Fibroblast of gingiva (primary cell): ENCODE measurements at places on chromosomes 1 and 21.
A peak's percentile ranks its signal among the peaks of the same experiment; 100 is the strongest.

DNA sequence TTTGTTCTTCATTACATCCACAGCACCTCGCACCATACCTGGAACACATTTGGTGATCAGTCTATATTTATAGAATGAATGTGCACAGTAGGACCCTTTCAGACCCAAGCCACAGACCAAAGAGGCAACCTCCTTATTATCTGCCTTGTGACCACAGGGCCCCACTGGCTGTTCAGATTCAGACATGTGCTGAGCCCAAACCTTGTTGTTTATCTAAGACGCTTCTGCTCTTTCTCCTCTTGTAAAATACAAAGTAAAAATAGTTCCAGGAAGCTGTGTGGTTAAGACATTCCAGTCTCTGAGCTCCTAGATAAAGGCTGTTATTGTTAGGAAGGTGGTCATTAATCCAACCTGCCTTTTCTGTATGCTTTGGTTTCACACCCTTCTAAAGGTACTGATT is 3.6 kb upstream of the SCMH1 start:
- no peak for DNase-seq

GRCh38 chr1:191709215-191709614 is 449.0 kb upstream of the RGS18 start:
- DNase-seq, result no peak

GRCh38 chr21:16437586-16437985 is 707.8 kb downstream of the USP25 start:
- DNase-seq, result no peak

DNA sequence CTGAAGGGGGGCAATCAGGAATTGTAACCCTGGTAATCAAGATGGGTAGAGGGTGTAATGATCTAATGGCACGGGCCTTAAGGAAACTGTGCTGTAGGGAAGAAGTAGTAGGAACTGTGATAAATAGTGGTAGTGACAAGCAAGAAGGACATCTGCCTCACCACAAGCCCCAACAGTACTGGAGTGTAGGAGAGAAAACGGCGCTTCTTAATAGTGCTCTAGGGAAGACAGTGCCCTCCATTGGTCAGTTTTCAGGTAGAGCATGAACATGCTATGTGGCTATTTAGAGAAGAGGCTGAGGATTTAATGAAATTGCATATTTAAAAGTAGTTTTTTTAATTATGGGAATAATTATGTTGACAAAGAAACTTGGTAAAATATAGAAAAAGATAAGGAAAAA is 32.2 kb downstream of the SLC30A7 start:
- no peak for DNase-seq

DNA sequence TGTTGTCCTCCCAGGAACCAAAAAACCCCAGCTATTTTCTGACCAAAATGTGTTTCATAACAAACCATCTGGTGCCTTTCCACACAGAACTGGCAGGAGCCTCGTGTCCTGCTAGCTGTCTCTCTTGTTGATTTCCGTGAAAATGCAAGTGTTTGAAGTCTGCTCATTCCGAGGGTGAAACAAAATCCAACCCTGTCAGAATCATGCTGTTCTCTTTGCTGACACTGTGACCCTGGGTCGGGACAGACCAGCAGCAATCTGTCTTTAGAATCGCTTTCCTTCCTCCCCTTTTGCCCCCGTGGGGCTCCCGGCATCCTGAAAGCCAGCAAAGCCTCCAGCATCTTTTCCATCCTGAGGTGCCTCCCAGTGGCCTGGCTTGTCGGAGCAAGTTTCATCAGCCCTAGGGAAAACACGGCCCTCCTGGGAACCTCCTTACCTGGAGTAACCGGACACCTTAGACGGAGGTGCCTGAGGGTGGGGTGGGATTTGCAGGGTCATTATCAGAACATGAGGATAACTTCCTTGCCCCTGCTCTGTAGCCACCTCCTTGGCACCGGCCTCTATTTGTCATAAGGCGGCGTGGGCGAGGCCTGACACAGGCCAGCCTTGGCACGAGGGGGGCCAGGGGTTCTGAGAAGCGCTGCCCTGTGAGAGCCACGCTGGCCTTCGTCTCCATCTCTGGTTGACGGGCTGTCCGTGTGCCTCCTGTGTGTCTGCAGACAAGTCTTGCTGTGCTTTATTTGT is 24.9 kb downstream of the LDLRAP1 start:
- peak; percentile 84 for DNase-seq

GRCh38 chr1:204480515-204480914 is 14.1 kb downstream of the PIK3C2B start:
- no peak for DNase-seq

DNA sequence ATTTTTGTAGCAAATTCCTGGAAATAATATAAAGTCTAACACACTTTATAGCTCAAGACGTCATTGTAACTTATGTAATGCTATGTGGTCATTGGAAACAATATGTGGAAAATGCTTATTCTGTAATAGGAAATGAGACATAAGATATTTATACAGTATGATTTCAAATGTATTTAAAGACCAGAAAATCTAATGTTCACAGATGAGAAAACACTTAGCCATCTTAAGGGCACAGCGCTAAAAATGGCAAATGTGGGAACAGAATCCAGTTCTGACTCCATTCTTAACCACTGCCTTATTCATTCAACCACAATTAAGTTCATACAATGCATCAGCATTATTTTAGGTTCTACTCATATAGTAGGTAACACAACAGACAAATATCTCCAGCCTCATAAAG is 12.5 kb downstream of the CSDE1 start:
- no peak for DNase-seq

DNA sequence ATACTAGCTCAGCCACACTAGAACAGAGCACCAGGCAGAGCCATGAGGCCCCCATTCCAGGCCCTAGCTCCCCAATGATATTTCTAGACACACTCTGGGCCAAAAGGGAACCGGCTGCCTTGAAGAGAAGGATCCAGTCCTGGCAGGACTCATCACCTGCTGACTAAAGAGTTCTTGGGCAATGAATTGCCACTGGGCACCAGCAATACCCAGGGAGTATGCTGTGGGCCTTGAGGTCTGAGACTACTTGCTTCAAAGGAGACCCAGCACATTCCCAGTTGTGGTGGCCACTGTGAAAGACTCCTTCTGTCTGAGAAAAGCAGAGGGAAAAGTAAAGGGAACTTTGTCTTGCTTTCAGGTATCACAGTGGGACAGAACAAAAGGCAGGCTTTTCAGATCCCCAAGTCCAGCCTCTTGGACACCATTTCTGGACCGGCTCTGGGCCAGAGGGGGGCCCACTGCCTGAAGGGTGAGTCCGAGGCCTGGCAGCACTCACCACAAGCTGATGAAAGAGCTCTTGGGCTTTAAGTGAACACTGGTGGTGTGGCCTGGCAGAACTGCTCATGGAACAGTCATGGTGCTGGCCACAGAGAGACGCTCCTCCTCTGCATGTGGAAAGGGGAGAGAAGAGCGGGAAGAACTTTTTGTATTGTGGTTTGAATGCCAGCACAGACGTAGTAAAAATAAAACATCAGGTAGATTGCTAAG is 72.5 kb downstream of the CDC42BPA start:
- peak; percentile 63 for DNase-seq

GRCh38 chr1:225658041-225658440 is 5.1 kb upstream of the ENAH start:
- DNase-seq, result no peak

- no peak for DNase-seq
Observed at GRCh38 chr1:8193840-8194406, 124.0 kb upstream of the SLC45A1 start.

- peak; percentile 8 for DNase-seq
Observed at GRCh38 chr1:183571678-183572268, 18.5 kb downstream of the NCF2 start.

DNA sequence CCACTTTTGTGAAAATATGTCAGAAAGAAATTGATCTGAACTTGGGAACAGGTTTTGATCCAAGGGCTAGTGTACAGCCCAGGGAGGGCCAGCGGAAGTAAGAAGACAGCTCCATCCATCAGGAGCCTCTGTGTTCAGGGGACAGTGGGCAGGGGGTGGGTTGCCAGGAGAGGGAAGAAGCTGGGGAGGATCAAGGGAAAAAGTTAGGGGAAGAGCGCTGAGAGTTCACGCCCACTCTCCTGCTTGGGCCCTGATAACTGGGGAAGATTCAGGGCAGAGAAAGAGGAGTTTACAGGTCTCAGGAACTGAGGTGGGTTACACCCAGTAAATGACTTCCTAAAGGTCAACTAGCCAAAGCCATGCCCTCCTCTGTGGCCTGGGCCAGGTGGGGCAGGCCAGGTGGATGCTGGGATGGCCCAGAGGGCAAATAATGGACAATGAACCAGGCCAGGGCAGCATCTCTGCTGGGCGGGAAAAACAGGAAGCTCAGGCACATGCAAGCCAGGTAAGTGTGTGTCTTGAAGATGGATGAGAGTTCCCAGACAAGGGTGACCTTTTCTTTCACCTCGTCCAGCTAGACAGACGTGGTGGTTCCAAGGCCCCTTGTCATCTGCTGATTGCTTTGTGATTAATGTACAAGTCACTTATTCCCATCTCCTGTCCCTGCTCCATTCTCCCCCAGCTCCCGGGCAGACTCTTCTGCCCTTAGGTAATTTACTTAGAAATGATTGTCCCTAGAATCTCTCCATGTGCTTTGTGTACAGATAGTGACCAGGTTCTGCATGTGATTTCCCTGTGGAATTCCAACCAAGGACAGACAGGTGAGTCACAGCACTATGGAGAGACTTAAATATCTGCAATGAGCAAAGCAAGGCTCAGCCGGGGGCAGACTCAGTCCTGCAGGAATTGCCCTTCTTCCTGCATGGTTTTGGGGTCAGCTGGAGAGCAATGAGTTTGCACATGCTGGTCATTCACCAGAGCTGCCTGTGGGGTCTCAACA is 57.0 kb downstream of the MDM4 start:
- DNase-seq, result no peak

GRCh38 chr1:173038875-173039554 is 11.7 kb downstream of the TNFSF18 start:
- DNase-seq, result no peak

- DNase-seq, result no peak
Observed at GRCh38 chr1:79613046-79613445, 606.5 kb upstream of the ADGRL4 start.

GRCh38 chr1:27522432-27523336 is 32.7 kb upstream of the WASF2 start:
- DNase-seq, result peak; percentile 41

DNA sequence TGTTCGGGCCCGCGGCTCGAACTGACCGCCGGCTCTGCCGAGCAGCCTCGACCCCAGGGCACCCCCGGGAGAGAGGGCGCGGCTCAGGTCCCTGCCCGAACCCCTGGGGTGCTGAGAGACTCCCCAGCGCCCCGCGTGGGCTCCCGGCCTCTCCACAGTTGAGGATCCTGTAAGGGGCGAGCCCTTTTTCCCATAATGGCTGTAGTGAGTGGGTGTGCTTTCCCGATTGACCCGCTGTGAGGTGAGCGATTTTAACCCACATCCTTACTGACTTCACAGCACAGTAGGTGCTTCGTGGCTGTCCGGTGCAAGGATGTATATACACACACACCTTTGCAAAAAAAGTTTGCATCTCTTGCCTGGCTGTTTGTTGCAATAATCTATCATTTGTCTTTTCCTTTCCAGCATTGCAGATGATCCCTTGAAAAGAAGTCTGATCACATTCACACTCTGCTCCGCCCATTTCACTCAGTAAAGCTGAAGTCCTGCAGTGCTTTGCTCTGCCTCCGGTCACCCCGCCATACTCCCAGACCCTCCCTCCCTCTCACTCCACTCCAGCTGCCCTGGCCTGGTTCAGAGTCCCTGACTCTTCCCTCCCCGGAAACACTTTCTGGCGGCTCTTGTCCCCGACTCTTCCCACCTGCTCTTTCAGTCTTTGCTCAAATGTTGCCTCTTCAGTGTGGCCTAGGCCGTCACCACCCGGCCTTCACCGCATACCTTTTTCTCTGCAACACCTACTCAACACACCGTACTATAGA is 955 bp upstream of the UBE2G2 start:
- no peak for DNase-seq

GRCh38 chr21:43758111-43758641 is 17.9 kb downstream of the CSTB start:
- peak; percentile 86 for DNase-seq

DNA sequence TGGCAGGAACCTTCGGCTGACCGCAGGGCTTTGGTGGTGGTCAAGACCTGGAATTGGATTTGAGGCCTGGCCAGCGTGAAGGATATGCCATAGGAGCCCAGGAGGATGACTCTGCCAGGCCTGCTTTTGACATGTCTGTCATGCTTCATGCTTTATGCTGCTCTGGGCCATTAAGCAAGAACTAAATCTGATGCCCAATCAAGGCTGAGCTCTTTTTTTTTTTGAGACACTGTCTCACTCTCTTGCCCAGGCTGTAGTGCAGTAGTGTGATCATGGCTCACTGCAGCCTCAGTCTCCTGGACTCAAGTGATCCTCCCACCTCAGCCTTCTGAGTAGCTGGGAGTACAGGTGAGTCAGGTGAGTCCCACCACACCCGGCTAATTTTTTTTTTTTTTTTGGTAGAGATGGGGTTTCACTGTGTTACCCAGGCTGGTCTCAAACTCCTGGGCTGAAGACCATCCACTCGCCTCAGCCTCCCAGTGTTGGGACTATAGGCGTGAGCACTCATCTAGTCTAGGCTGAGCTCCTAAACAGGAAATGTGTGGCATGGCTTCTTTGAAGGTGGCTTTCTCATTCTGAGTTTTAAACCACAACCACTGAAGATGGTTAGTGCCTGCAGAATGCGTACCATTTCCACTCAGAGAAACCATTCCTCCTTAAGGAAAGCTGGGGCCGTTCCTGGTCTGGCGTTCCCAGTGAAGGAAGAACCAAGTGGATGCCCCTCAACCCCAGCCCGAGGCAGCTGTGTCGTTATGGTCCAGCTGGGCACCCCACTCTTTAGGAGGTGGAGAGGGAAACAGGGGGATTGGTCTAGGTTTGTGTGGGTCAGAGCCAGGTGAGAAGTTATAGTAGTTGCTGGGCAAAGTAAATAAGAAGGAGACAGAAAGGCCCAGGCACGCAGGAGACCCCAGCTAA is 34.2 kb upstream of the ATP5PO start:
- no peak for DNase-seq

DNA sequence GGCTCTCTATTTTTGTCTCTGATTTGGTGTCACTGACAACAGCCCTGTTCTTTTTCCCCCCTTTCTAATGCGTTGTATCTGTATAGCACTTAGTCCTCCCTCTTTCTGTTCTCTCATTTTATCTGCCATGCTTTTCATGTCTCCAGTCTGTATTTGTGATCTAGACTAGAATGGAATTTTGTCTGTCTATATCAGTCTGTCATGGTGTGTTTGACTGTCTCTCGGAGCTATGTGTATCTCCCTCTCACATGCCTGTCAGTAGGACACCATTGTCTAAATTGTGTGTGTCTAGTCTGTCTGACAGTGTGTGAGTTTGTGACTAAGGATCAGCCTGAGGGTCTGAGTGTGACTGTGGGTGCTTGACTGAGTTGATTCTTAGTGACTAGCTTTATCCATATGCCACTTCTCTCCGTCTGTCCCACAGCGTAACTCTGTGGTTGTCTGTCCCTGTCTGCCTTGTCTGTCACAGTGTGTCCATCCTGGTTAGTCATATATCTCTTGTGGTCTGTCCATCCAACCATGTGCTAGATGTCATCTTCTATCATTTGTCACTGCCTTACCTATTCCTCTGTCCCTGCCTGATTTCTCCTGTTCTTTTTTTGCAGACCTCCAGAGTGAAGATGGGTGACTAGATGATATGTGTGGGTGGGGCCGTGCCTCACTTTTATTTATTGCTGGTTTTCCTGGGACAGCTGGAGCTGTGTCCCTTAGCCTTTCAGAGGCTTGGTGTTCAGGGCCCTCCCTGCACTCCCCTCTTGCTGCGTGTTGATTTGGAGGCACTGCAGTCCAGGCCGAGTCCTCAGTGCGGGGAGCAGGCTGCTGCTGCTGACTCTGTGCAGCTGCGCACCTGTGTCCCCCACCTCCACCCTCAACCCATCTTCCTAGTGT is 1.4 kb upstream of the B4GALT2 start:
- no peak for DNase-seq
